ENCODE measurements at places on chromosomes 6 and 20.

DNA sequence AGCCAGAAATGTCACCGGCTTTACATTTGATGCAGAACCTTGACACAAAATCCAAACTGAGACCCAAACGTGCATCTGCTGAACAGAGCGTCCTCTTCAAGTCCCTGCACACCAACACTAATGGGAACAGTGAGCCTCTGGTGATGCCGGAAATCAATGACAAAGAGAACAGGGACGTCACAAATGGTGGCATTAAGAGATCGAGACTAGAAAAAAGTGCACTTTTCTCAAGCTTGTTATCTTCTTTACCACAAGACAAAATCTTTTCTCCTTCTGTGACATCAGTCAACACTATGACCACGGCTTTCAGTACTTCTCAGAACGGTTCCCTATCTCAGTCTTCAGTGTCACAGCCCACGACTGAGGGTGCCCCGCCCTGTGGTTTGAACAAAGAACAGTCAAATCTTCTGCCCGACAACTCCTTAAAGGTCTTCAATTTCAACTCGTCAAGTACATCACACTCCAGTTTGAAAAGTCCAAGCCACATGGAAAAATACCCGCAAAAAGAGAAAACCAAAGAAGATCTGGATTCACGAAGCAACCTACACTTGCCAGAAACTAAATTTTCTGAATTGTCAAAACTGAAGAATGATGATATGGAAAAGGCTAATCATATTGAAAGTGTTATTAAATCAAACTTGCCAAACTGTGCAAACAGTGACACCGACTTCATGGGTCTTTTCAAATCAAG lies 108.4 kb downstream of the RTN4IP1 start:
- no peak for DNase-seq

- DNase-seq: no peak
Measured at GRCh38 chr20:57783196-57783595, 73.4 kb upstream of the PMEPA1 start.

GRCh38 chr6:31822036-31822821 lies 5.3 kb upstream of the HSPA1B start:
- DNase-seq: peak; percentile 98

DNA sequence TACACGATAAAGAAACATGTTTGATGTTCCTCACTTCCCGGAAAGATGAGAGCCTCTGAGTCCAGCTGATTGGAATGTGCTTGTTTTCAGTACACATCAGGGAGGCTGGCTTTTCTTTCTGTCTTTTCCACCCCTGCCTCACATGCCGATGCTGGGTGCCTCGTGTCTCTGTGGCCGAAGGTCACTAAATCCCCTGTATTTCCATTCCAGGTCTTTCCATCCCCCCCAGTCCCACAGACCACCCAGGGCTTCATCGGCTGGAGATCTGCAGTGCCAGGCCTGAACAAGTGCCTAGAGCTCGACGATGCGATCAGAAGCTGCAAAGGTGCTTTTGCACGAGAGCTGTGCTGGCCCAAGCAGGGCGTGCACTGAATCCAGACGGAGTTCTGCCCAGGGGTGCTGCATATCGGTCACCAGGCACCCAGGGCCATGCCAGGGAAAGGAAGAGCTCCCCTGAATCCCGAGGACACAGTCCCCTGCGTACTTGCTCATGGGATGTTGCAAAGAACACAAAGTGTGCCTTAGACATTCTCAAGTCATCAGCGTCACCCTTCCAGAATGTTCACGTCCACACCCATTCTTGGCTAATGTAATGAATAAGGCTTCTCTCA lies 67.9 kb downstream of the ANKRD60 start:
- DNase-seq: no peak

- DNase-seq: peak; percentile 2
Measured at GRCh38 chr20:22282696-22283095, 301.7 kb downstream of the FOXA2 start.

Data from HT-29 (cell line).